Hepatocyte (in vitro differentiated cells): ENCODE measurements at places on chromosomes 13 and 19. TPM values are rescaled to one million over a fixed set of nuclear protein-coding genes. Genes with fewer than 3 reads are reported as not detected.

CATSPERD gene
- not detected in 2 replicates for polyA plus RNA-seq

TUBB4A gene
- 7.3 and 7.9 TPM in 2 replicates for polyA plus RNA-seq

ANKLE1 gene
- polyA plus RNA-seq: 0.29 and 0.58 TPM in 2 replicates

KRTDAP gene
- 0.97 and 1.6 TPM in 2 replicates for polyA plus RNA-seq

LYPD5 gene
- polyA plus RNA-seq: 1.6 and 1.9 TPM in 2 replicates

SIGLEC14 gene
- polyA plus RNA-seq: 0.15 and 0.47 TPM in 2 replicates

S1PR5 gene
- 0.38 and 0.75 TPM in 2 replicates for polyA plus RNA-seq

THAP8 gene
- polyA plus RNA-seq: 23.1 and 24.1 TPM in 2 replicates

BST2 gene
- polyA plus RNA-seq: 129 and 195 TPM in 2 replicates

LGALS7B gene
- polyA plus RNA-seq: 0.72 TPM in 1 of 2 replicates, not detected in the other

SOX21 gene
- 0.17 and 0.65 TPM in 2 replicates for polyA plus RNA-seq
